ENCODE measurements at places on chromosomes 7 and 10.

DNA sequence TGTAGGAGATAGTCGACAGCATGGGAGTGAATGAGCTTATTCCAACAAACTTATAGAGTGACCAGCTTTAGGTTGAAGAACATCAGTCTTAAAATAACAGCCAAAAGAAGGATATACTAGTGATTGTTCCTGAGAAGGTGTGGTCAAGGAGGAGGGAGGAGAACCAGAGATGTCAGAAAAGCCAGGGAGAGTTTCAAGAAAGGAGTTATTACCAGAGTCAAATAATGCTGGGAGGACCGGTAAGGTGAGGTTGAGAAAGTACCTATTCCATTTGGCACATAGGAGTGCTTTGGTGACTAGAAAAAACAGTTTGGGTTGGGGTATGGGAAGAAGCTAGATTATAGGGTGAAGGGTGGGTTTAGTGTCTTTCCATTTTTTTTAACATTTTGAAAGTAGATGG, 5.8 kb downstream of the PTPN12 start:
- no peak for DNase-seq

DNA sequence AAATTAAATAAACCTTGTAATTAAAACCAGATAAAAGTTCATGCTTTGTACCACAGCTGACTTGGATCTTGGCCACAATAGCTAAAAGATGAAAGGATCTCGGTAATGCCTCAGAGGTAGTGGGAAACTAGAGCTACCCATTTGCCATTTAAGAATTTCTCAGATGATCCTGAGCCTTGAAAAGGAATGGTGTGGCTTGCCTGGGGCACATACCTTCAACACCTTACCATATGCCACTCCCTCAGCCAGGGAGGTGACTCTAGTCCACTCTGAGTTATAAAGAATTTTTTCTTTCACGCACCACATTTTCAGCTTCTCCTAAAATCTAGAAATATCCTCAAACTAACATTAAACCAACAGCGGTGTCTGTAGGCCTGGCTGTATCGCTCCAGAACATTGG, 516.3 kb upstream of the TEX47 start:
- DNase-seq, result no peak

- DNase-seq, result no peak
Observed at GRCh38 chr7:66353547-66353946, 148.4 kb downstream of the TPST1 start.

DNA sequence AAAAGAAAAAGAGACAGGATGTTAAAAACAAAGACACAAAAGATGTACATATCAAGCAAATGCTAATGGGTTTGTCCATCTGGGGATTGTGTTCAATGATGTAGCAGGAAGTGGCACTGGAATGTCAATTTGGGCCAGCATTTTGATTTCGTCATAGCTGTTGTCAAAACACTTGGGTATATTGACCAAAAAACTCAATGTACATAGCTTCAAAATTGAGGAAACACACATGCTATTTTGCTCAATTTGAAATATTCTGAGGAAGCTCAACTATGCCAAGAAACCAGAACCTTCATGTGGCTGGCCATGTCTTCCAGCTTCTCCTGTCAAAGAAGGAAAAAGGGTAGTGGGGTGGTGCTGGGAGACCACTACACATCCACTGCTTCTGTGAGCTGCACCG, 212.7 kb upstream of the GHITM start:
- DNase-seq, result no peak

DNA sequence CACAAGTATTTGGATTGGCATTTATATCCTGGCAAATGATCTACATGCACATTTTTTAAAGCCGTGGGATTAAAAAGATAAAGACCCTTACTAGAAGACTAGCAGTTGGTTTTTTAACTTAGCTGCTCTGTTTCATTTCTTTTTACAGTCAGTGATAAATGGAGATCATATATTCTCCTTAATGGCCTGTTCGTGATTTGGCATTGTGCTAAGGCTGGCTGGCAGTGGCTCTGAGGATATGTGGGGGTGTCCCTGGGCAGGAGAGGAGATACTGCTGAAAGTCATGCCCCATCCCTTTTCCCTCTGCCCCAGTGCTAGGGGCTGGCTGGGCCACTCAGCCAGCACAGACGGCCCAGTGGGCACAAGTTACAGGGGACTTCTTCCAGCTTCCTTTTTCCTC, 341.7 kb downstream of the PRPF18 start:
- peak; percentile 58 for DNase-seq

- DNase-seq, result no peak
Observed at GRCh38 chr7:38223306-38223705, 45.3 kb downstream of the STARD3NL start.

GRCh38 chr10:112801748-112802147, 148.3 kb upstream of the TCF7L2 start:
- no peak for DNase-seq

- DNase-seq, result no peak
Observed at GRCh38 chr10:11663763-11664555, 52.5 kb upstream of the USP6NL start.

DNA sequence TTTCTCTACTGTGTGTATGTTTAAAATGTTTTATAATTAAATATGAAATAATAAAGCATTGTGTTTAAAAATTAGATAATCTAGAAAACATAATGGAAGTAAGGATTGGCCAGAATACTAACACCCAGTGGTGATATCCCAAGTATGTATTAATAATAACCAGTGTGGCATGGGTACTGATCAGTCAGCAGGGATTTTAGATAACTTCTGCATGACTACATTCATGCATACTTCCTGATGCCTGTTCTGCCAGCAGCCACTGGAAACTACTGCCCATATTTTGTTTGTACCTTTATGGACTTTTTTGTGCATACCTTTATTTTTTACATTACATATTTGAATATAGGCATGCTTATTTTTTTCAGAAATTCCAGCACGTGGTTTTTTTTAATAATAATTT, 156.6 kb upstream of the TMEM196 start:
- no peak for DNase-seq

DNA sequence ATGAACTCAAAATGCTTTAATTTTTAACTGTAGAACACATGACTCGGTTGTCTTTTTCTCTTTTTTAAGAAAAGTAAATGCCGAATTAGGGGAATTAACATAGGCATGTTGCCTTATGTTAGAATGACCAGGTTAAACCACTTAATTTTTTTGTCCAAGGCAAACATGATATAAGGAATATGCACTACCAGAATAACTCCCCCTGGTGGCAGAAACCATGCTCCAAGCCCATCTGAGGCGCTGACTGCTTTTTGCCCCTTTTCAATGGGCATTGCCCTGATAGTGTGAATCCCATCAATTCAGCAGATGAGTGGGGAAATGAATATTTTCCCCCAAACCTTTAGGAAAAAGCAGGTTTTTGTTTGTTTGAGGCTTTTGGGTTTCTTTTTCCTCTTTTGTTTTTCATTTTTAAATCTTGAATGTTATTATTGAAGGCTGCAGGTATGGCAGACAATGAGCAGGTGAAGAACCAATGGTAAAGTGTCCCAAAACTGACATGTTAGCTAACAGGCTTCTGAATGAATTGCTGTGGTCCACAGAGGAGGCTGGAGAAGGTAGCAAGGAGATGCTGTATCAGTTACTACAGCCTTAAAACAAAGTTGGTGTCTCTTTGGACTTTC, 284.3 kb downstream of the SORCS3 start:
- DNase-seq, result no peak

GRCh38 chr7:155038335-155038734, 31.8 kb upstream of the HTR5A start:
- DNase-seq, result no peak

DNA sequence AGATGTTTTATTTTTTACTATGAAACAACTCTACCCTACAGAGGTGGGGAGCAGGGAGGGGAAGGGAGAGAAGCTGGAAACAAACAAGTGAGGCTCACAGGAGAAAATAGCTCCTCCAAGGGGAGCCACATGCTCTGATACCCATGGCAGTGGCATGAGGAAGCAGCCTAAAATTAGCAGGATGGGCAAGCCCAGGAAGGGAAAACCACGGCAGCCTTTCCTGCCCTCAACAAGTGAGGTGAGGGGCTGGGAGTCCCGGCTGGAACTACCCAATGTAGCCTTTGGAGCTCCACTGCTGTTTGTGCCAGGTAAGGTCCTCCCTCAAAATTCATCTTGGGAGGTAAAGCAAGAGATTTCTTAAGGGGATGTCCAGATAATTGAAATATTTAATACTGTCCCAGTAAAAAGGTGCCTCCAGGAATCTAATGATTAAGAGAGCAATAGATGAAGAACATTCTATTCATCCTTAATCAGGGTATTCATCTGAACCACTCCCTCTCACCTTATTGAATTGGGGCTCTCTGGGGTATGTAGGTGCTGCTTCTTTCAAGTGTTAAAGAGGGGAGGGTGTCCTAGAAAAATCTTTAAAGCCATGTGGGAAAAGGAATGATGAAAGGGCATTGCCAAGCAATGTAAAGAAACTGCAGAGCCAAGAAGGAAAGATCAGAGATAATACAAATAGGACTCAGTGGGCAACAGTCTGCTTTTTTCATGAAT, 12.8 kb upstream of the HERC4 start:
- DNase-seq, result no peak

GRCh38 chr7:81416659-81417058, 353.2 kb downstream of the HGF start:
- DNase-seq, result no peak

DNA sequence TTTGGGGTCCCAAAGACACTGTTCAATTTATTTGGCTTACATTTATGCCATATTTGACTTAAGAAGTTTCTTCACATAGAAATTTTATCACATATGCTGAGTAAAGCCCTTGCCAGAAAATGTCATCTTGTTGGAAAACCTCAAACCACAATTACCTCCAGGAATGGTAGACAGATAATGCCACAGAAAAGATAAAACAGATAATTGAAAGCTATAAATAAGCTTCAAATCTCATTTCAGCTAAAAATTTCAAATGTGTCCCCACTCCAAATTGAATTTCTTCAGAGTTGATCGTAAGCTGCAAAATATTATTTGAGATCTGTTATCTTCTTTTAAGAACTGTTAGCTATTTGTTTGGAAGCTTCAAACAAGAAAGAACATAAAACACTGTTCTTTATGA, 176.4 kb upstream of the PTN start:
- no peak for DNase-seq

GRCh38 chr10:115706488-115707076, 566.4 kb downstream of the GFRA1 start:
- DNase-seq, result peak; percentile 11

DNA sequence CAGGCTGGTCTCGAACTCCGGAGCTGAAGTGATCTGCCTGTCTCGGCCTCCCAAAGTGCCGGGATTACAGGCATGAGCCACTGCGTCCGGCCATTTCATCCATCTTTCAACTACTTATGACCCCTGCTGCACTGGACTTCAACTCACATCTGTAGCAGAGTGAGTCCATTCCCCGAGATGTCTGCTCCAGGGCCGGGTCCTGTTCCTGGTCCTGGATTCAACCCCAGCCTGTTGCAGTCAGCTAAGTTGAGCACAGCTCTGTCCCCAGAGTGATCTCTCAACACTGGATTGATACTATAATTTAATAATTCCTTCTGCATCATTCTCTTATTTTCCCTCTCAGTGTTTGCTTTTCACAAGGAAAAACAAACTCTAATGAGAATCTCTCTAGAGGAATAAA, 25.8 kb downstream of the PRTFDC1 start:
- DNase-seq, result no peak

- no peak for DNase-seq
Observed at GRCh38 chr7:28328822-28329660, 83.3 kb upstream of the CREB5 start.

GRCh38 chr7:27108390-27109127, 6.1 kb upstream of the HOXA2 start:
- no peak for DNase-seq

DNA sequence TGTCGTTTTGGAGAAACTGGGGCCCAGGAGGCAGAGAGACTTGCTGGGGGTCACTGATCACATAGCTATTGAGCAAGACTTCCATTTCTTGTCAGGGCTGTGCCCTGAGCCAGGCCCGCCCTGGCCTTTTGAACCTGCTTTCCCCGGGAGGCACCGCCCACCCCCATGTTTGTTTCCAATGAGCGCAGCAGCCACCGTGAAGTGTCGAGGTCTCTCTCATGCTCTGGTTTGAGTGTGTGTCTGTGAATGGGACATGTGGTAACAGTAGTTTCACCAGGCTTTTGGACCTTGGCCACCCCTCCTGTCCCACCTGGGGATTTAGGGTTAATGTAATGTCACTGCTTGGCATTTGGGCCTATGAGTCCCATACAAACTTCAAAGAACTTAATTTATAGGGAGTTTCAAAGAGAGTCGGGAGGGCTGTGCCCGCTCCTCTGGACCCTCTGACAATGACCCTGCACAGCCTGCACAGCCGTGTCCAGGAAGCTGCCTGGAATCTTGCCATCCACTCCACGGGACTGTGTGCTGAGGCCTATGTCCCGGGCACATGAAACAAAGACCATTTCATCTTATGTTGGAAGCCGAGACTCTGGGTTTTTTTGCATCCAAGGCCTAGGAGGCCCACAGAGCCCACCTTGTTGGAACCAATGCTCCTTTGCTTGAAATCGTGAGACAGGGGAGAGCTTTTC, 6.3 kb downstream of the PRF1 start:
- no peak for DNase-seq

DNA sequence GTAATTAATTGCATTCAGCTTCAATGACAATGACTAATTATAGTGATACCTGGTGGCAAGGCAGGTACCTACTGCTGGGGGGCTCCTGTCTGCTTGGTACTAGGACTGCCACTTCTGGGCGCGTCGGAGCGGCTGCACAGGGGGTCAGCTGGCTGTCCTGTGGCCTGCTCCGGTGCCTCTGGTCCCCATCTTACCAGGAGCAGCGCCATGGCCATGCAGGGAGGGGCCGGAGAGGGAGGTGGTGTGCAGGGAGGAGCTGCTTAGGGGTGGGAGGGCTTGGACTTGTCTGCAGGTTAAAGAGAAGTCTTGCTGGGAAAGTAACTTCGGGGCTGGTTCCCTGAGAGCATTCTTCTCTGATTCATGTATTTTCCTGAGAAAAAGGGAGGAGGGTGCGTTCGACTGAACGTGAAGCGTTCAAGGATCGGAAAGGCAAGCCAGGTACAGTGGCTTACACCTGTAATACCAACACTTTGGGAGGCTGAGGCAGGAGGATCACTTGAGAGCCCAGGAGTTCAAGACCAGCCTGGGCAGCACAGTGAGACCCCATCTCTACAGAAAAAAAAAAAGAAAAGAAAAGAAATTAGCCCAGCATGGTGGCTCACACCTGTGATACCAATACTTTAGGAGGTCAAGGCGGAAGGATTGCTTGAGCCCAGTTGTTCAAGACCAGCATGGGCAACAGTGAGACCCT, 15.4 kb downstream of the CUX1 start:
- no peak for DNase-seq

DNA sequence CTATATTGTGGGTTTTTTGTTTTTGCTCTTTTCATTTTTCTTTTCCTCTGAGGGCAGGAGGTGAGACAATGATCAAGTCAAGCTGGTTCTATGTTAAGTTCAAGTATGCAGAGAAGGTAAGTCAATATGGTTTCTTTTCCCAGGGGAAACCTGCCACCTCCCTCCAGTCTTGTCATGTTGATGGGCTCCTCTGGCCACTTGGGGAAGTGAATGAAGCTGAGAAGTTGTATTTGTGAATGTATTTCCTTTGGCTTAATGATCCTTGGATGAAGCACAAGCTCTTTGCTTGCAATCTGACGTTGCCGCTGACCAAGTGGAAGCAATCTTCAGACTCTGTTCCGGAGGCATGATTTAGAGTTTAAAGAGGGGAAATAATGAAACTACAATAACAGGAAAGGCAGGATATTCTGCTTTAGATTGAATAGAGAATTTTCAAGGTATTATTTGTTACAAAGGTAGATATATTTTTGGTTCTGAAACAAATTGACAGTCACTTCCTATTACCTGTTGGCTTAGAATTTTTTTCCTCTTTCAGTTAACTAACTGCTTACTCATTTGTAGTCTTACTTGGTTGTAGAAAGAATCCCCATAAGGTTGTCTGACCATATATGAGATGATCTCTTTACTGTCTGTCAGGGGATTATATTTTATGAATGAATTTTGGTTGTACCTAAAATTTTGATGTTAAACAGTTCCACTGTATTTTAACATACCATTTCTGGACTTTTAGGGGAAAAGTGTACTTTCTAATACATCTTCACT, 369.6 kb downstream of the AUTS2 start:
- no peak for DNase-seq

Data from umbilical cord (tissue), 2 donors.